ENCODE measurements at places on chromosomes 11 and 22.

GRCh38 chr11:27857014-27857413 is 156.8 kb upstream of the BDNF start:
- DNase-seq = no peak

- DNase-seq = no peak
Observed at GRCh38 chr11:102946237-102946636, 9.3 kb downstream of the MMP13 start.

DNA sequence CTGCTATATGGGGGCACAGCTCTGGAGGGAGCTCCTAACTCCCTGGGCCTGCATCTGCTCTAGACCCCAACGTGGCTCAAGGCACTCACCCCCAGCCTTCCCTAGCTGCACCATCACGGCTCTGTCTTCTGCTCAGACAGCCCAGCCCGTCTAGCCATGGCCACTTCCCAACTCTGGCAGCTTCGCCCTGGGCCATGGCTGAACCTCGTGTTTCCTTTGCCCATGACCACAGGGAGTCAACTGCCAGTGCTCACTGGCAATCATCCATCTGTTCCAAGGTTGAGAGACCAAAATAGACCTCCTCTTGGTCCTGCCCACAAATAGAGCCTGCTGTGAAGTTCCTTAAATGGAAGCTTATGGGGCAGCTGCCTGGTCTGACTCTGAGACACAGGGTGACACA is 5.4 kb downstream of the LMO1 start:
- DNase-seq = no peak

GRCh38 chr22:31613286-31613903 is 48.6 kb downstream of the PISD start:
- DNase-seq = no peak

- DNase-seq = no peak
Observed at GRCh38 chr11:100586361-100587101, 100.6 kb upstream of the ARHGAP42 start.

DNA sequence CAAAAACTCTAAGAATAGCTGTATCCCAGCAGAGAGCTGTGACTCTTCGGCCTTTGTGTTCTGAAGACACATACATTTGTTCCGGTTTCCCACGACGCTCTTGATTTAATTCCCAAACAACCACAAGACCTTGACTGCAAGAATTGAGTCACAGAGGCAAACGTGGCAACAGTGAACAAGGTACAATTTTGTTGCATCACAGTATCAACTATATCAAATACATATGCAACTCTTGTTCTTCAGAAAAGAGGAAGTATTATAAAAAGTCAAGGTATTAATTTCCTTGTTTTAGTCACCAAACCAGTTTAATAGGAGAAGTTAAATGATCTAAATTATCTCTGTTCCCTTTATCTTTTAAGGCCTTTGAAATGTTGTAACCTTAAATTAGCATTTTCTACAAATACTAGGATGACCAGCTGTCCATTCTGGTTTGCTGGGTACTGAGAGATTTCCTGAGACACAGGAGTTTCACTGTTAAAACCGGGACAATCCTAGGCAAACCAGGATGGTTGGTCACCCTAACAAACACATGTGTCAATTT is 11.1 kb downstream of the HPS5 start:
- no peak for DNase-seq

DNA sequence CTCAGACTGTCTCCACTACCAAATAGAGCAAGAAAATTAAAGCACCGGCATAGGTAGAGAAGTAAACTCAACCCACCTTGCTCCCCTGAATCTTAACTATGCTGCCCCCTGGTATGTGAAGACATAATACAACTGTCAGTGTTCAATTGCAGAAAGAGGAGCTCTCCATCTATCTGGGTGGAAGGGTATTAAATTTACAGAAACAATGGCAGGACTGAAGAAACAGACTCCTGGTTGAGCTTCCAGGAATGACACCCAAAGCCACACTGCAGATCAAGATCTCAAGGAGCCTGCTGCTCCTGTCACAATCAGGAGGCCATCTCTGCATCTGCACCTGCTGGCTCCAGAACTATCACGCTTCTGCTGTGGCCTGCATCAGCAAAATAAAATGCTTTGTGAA is 132.1 kb upstream of the BMAL1 start:
- no peak for DNase-seq

DNA sequence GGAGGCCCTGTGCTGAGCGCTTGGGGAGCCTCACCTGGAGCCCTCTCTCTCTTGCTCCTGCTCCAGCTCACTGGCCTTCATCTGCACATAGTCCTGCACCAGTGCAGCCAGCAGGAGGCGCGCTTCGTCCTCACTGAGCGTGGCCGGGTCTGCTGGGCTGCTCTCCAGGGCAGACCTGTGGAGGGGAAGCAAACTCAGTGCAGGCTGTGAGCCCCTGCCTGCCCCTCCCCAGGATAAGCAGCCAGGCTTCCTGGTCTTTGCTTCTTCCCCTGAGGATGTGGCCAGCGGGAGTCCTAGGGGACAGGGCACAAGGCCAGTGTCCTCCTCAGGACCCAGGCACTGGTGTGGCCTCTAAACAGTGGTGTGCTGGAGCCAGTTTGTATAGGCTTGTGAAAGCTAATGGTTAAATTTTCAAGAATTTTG is 2.2 kb downstream of the CALCA start:
- no peak for DNase-seq

GRCh38 chr11:35147235-35147634 is 8.3 kb downstream of the CD44 start:
- no peak for DNase-seq
